Ammon's horn (tissue), 1 donor: ENCODE measurements at places on chromosomes 12 and 14.

DNA sequence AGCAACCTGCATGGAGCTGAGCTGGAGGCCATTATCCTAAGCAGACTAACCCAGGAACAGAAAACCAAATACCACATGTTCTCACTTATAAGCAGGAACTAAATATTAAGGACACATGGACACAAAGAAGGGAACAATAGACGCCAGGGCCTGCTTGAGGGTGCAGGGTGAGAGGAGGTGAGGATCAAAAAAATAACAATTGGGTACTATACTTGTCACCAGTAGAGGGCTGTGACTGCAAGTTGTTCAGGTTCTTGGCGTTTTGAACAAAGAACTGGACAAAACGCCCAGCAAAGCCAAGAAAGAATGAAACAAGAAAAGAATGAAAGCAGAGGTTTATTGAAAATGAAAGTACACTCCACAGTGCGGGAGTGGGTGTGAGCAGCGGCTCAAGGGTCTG is 208.5 kb upstream of the NEDD1 start:
- DNase-seq, result no peak

DNA sequence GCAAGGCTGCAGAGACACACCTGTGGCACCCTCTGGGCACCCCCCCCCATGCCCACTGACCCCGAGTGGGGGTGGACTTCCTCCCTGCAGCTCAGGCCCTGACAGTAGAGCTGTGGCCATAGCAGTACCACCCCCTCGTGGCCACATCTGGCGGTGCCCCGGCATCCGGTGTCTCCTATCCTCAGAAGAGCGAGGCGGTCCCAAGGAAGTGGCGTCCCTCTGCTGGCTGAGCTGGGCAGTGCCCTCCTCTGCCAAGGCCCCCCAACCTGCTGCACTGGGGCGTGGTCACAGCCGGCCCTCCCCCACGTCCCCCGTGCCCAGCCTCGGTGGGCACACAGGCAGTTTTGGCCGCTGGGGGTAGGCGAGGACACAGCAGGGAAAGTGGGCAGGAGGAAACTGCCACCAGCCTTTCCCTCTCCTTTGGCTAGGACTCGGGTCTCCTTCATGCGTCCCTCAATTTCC is 6.0 kb upstream of the SLC6A12 start:
- peak; percentile 80 for DNase-seq

- DNase-seq, result no peak
These were observed 170.2 kb upstream of the HMGA2 start for GRCh38 chr12:65653946-65654629.

DNA sequence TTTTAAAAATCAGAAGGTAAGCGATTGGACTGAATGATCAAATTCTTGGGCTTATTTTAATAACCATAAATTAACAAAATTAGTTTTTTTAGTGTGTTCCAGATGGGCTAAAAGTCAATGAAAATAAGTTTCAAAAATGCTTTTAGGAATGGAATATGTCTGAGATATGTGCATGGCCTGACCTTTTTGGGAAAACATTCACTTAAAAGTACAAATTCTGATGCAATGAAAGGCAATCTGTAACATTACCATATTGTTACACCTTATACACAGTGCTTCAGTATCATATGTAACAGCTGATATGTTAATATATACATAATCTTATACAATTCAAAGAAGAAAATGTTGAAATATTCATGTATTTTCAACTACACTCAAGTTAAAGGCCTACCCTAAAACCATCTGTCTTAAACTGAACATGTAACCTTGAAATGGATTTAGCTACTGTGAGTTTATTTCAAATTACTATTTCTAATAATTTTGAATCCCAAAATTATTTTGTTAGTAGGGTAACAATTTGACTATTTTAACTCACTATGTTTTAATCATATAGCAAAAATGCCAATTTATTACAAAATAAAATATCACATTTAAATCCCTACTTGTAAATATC is 84.8 kb downstream of the EEA1 start:
- DNase-seq, result no peak

GRCh38 chr12:122842505-122843405 is 7.5 kb downstream of the HIP1R start:
- DNase-seq, result peak; percentile 16

- no peak for DNase-seq
These were observed 8.2 kb downstream of the SOCS2 start for GRCh38 chr12:93580682-93581081.

DNA sequence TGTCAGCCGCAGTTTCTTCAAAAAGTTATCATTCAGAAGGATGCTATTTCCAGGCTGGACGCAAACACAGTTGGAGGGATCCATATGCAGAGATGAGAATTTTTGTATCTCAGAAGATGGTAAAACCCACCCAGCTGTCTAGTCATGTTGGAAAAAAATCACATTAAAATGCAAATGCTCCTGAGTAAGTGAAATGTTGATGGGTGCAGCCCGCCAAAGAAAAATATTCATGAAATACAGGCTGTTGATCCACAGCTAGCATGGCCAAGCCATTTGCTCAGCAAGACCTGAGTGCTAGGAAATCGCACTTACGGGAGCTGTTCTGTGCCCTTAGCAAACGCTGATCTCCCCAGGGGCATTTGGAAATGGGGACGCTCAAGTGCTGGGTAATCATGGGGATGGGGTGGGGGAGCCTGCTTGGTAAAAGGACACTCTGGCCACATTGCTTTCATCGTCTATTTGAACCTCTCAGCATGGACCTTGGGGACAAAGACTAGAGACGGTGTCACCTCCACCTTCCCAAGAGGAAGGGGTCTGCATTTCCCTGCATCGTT is 25.7 kb downstream of the TUNAR start:
- DNase-seq, result no peak

- no peak for DNase-seq
These were observed 307.3 kb upstream of the DIO3 start for GRCh38 chr14:101253948-101254347.

DNA sequence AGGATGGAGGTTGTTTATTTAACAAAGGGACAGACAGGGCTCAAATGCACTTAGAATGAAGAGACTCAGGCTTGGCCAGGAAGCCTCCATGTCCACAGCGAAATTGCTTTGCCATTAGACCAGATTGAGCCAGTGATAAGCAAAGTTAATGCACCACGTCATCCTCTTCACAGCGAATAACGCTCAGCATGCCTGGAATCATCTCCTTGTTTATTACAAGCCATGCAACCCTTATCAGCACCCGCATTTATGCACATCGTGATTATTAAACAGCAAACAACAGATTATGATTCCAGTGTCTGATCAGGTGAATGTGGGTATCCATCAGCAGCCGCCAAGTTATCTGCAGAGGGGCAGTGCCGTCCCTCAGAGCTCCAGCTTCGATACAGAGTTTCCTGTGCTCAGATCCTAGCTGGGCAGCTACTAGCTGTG is 175.0 kb upstream of the TMEM132C start:
- no peak for DNase-seq

DNA sequence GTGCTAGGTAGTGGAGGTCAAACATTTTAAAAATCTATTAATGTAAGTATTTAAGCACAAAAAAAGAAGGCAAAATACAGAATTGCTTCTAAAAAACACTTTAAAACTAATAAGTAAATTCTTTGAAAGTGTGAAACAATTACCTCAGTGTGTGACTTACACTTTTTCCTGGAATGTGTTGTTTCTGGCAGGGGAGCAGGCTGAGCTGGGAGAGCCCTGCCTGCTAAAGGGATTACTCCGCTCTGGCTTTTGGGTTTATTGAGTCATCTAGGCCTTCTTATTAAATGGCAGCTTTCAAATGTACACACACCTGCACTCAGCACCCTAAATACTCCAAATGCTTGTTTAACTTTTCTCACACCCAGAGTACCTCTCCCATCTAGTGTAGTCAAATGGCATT is 279.8 kb downstream of the AKAP6 start:
- DNase-seq, result no peak

GRCh38 chr12:109461049-109461845 is 15.9 kb downstream of the KCTD10 start:
- DNase-seq, result peak; percentile 73

GRCh38 chr14:38063711-38064320 is 143.9 kb upstream of the SSTR1 start:
- DNase-seq, result no peak

- peak; percentile 27 for DNase-seq
These were observed 25.6 kb downstream of the TCTN1 start for GRCh38 chr12:110639336-110640141.

GRCh38 chr12:107891967-107892366 is 117.5 kb downstream of the ASCL4 start:
- no peak for DNase-seq

DNA sequence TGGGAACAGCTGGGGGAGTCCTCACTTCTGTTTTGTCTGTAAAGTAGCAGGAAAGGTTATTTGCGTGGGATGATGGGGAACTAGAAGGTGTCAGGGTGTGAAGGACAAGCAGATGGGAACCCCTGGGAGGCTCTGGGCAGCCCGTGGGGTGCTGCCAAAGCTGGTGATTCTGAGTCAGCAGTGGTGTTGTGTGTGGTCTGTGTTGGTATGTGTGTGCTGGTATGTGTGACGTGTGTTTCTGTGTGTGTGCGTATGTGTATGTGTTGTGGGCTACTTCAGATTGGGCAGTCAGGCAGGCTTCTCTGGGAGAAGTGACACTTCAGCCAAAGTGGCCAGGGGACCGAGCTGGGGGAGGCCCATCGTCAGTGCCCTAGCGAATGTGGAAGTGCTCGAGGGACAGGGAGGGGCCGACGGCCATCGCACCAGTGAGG is 15.3 kb upstream of the BDKRB2 start:
- no peak for DNase-seq

- no peak for DNase-seq
These were observed 331 bp downstream of the NCKAP1L start for GRCh38 chr12:54497883-54498282.

DNA sequence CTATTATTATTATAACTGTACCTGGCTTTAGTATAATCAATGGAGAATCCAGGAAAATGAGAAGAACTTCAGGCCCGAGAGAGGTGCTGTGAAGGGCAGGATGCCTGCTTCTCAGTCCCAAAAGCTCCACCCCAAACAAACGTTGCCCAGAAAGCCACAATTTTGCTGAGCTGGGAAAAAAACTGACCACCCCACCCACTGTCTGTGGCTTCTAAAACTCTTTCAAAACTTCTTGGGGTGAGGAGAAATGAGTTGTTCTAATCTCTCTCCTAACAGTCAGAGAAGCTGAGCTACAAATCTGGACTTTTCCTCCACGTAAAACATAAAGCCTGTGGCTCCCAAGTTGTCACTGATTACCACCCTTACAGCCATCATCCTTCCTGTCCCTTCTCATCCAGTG is 13.4 kb downstream of the VDR start:
- DNase-seq, result no peak

DNA sequence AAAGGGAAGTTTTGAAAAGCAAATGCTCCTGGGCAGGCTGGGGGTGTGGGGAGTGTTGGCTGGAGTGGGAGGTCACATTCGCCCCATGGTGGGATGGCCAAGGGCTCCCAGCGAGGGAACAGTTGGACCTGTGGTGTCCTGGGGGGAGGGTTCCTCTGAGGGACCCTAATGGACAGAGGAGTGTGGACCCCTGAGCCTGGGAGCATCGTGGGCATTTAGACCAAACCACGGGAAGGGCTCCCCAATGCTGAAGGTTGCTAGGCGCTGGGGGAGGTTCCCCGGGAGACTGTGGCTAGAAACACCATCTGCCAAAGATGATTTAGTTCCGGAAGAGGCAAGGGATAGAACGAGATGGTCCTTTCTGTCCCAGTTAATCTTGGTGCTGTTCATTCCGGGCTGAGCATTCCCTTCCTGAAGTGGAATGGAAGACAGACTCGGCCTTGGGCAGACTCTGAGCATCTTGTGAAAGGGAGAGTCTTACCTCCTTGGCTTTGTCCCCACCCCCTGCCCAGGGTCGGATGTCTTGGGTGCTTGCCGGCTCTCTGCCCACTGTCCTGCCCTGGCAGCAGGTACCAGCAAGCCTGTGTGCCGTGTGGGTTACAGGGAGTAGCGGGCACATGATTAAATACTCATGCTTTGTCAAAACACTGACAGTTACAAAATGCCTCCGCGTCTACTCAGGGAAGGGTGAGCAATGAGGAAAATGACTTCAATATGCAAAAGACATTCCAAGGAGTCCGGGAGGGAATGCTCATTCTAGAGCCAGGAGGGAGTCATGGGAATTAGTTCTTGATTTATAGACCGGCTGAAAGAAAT is 215.9 kb downstream of the CACNA1C start:
- DNase-seq, result peak; percentile 28

- DNase-seq, result no peak
These were observed 39.9 kb downstream of the BCL11B start for GRCh38 chr14:99231850-99232713.

DNA sequence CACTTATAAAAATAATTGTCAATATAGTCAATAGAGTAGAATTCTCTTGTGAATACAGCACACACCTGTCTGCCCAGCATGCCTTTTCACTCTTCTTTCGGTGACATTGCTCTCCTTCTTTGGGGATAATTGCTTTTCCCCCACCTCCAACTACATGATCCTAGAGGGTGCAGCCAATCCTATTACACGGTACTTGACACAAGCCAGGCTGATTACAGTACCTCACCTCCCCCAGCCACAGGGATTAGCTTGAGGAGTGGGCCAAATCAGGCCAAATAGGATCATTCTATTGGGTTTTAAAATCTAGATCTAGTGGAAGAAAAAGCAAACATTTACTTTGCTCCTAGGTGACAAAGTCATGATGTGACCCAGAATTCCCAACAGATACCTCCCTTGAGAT is 16.8 kb upstream of the NFYB start:
- no peak for DNase-seq

- no peak for DNase-seq
These were observed 410.0 kb upstream of the CCDC196 start for GRCh38 chr14:66076176-66076575.

DNA sequence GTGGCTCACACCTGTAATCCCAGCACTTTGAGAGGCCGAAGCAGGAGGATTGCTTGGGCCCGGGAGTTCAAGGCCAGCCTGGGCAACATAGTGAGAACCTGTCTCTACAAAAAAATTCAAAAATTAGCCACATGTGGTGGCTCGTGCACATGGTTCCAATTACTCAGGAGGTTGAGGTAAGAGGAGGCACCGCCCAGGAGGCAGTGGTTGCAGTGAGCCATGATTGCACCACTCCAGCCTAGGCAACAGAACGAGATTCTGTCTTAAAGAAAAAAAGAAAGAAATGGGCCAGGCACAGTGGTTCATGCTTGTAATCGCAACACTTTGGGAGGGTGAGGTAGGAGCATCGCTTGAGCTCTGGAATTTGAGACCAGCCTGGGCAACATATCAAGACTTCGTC is 33.5 kb downstream of the MAP1LC3B2 start:
- no peak for DNase-seq

DNA sequence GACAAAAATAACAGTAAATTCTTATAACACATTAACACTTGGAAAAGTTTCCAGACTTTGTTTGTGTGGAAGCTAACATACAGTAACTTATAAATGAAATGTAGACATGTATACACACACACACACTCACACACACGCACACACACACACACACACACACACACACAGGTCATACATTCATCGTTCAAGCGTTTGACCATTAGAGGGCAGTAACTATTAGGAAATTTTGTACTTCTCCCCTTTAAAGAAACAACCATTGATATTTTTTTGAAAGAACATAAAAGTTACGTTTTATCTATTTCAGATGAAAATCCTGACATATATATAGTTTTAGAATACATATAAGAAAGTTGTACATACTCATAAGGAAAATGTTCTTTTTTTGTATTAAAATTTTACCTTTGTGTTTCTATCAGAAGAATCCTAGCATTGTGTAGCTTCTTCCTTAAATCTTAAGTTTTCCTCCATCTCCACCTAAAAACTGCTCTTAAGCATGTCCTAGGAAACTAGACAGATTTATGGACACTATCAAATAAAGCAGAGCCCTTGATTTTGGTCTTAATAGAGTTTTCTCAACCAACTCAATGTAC is 29.0 kb downstream of the PTPRQ start:
- DNase-seq, result no peak

GRCh38 chr14:92586963-92587699 is 73.5 kb downstream of the RIN3 start:
- DNase-seq, result no peak

GRCh38 chr12:2457933-2458414 is 336.8 kb upstream of the FKBP4 start:
- no peak for DNase-seq
